ENCODE measurements at places on chromosomes 1 and 21.
A peak's percentile ranks its signal among the peaks of the same experiment; 100 is the strongest.

DNA sequence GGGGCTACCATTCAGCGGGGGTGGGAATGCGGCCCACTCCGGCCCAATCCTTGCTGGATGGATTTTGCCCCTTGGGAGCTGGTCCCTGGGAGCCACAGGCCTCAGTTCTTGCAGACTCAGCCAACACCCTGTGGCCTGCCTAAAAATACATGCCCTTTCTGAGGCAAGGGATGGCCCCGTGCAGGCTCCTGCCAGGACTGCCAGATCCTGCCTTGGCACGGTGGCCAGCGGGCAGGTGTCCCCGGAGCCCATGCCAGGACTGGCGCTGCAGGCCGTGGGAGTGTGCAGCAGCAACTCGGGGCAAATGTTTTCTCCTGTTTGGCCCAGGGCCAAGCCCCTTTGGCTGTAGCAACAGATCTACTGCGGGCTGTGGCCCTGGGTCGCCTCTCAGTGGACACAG lies 1.6 kb upstream of the PANK4 start:
- no peak for DNase-seq

GRCh38 chr1:231313661-231314060 lies 24.0 kb downstream of the EXOC8 start:
- DNase-seq = peak; percentile 9

GRCh38 chr1:178057141-178057765 lies 36.7 kb upstream of the RASAL2 start:
- no peak for DNase-seq

DNA sequence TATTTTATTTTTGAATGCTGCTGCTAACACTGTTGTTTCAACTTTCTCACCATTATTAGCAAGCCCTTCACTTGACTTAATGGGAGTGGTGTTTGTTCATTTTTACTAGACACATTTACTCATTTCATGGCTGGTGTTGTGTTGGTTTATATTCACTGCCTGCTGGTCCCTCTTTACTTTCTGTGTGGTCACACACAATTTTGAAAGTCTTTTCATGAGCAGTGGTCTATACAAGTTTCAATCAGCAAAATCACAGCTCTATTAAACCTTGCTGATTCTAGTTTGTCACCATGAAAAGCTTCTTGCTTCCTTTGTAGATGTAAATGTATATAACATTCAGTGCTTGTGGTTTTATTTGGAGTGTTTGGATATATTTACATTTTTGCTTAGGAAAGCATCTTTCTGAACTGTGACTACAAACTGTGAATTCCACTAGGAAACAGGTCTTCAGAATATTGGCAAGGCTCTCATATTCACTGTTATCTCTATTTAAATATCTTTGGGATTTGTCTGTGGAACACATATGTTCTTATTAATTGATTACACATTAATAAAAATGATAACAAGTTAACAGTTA lies 22.8 kb downstream of the ATP6V1G3 start:
- DNase-seq = no peak

DNA sequence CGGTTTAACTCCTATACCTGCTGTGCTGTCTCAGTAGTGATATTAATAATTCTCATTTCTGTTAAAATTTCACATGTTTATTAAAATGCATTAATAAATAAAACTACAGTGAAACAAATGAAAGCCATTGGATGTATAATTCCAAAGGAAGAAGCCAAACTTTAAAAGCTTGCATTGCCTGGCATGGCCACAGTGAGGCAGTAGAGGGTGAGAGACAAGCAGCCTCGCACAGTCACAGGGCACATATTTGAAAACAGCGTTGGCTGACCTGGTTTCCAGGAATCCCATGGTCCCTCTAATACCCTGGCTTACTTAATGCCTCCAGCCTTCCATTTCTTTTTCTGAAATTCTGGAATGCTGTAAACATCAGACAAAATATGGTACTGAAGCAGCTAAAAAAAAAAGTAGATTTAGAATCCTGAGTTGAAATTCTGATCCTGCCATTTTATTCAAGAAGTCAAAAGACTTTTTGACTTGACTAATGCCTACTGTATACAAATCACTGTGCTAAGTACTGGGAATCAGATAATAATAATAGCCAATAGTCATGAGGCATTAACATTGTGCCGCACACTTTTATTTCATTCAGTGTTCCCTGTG lies 6.7 kb upstream of the RNASEL start:
- no peak for DNase-seq

DNA sequence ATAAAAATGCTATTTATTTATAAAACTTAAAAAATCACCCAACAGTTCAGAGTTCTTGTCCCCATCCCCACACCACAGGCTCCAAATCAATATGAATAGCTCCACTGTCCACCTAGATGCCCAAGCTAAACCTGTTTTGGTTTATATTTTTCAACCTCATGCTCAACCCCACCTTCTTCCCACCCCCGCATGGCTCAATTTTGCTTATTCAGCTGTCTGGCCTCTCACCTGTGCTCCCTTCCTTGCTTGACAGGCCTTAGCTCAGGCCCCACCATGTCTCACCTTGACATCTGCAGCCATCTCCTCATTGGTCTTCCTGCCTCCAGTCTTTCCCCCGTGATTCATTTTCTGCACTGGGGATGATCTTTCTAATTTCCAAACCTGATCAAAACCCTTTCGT lies 17.8 kb downstream of the COA7 start:
- no peak for DNase-seq

DNA sequence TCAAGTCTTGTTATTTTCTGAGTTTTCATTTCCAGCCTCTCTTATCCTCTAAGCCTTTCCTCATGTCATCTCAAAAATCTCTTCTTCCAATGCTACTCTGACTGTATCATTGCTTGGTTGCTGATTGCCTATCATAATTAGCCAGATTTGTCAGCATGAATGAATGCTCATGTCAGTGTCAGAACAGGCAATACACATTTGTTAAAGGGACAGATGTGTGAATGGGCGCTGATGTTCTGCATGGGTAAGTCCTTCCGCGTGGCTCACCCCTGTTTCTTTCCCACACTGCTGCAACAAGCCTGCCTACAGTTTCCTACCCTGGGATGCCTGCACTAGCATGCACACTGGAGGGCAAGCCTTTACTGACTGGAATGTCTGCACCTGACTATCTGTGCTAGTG lies 100.6 kb downstream of the RHOU start:
- DNase-seq = no peak

DNA sequence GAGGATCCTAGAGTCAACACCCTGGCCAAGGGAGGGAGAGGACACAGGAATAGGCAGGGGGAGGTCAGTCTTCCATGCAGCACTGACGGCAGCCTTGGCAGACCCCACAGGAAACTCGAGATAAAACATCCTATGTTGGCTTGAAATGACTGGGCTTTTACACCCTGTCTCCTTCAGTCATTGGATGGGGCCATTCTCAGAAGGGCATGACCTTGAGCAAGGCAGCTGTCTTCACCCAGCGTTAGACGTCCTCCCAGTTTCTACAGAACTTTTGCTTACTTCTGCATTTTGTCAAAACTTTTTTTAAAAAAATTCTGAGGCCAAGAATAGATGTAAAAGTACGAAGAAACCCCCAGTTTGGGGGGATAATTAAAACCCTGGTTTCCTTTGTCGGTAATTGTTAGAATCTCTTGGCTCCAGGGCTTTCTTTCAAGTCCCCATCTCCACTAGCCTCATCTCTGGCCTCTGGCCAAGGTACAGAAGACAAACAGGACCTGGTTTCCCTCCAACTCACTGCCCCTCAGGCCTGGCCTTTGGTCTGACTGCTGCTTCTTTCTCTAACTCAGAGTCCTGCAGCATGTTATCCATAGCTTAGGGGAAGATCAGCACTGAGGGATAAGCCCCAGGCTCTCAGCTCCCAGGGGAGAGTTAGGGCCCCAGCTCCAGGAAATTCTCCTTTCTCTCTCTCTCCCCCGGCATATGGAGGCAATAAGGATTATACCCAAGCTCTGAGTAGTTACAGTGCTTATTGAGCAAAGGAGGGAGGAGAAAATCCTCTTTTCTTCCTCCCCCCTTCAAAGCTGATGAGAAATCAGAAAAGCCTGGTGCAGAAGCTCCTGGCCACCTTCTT lies 51.6 kb upstream of the KCND3 start:
- DNase-seq = no peak

- no peak for DNase-seq
Observed at GRCh38 chr1:3209201-3209600, 140.2 kb downstream of the PRDM16 start.

GRCh38 chr1:10943991-10944730 lies 68.3 kb upstream of the TARDBP start:
- no peak for DNase-seq

GRCh38 chr1:36306902-36307456 lies 811 bp downstream of the SH3D21 start:
- DNase-seq = peak; percentile 94

DNA sequence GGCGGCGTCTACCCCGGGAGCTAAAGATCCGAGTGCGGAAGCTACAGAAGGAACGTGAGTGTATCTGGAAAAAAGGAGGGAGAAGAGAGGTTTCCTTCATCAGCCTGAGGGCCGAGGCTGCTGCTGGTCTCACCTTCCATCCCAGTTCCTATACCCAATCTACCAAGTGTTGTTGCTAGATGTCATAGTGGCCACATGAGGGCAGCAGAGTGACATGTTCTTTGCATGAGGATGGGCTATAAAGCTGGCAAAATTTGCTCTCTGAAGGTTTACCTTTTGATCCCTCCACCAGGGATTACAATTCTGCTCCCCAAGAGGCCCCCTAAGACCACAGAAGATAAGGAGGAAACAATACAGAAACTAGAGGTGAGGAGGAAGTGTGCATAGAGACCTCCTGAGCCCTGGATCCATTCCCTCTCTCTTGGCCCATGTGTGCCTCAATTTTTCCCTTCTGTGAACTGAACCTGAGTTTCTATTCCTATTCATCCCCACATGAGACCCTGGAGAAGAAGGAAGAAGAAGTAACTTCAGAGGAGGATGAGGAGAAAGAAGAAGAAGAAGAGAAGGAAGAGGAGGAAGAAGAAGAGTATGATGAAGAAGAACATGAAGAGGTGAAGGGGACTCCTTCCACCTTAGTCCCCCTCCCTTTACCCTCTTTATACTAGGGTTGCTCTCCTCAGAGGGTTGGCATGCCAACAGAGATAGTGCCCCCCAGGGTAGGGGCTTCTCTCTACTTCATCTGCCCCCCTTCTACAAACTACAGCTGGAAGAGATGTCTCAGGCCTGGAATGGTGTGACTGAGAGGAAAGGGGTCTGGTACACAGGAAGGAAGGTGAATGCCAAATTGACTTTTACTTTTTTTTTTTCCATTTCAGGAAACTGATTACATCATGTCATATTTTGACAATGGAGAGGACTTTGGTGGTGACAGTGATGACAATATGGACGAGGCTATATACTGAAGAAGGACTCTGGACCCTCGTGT lies 13.3 kb downstream of the POLR3GL start:
- no peak for DNase-seq

GRCh38 chr1:68231627-68232288 lies 565 bp downstream of the WLS start:
- peak; percentile 81 for DNase-seq
